ENCODE measurements at places on chromosomes 2 and 18. TPM values are rescaled to one million over a fixed set of nuclear protein-coding genes. Genes with fewer than 3 reads are reported as not detected.
A peak's percentile ranks its signal among the peaks of the same experiment; 100 is the strongest.

DNA sequence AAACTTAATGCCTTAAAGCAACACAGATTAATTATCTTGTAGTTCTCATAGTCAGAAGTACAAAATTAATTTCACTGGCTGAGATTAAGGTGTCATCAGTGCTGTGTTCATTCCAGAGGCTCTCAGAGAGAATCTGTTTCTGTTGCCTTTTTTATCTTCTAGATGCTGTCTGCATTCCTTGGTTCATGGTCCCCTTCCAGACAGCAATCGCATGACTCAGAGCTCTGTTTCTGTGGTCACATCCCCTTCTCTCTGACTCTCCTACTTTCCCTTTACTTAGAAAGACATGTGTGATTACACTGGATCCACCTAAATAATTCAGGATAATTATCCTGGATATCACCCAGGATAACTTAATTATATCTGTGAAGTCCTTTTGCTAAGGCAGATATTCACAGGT, 148.6 kb downstream of the MAIP1 start:
- no peak for DNase-seq

GRCh38 chr18:76370201-76370600, 124.8 kb downstream of the ZNF516 start:
- no peak for DNase-seq

DNA sequence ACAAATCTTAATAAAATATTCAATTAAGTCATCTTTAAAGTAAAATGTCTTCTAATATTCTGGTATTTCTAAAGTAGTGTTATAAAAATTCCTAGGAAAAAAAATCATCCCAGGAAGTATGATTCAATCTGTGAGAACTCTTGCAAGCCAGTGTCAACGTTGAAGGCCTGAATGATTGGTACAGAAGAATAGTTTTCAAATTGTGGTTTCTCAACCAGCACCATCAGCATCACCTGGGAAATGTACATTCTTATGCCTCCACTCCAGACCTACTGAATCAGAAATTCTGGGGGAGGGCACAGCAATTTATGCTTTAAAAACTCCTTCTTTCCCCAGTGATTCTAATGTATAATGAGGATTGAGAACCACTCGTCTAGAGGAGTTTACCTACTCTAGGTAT, 62.3 kb upstream of the C2orf15 start:
- DNase-seq, result no peak

DNA sequence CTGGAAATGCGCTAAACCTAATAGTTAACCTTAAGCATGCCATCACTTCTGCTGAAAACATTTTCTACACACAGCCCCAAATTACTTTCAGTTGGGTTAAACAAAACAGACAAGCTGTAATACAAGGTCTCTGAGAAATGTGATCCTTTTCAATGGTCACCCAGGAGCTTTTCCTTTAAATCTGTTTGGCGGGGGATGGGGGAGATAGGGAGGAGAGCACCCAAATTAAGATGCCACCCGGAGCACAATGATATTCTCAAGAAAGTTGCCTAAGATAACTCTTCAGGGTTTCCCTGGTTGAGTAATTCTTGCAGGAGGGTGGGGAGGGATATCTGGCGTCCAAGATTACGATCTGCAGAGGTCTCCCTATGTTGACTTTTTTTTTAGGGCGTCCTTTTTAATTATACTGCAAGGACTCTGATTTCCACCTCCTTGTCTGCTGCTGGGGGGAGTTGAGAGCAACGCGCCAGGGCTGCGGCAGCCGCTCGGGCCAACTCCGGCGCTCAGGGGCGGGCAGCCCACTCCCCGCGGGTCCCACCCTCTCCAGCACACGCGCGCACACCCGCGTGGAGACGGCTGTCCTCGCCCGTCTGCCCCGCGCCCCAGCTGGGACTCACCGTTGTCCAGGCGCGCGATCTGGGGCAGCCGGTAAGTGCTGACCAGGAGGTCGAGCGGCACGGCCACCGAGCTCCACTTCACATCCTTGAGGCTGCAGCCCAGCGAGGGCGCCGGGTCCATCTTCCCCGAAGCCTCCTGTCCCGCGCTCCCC, 807 bp downstream of the GAREM1 start:
- no peak for DNase-seq

- peak; percentile 71 for DNase-seq
Observed at GRCh38 chr2:88739985-88740600, 48.6 kb downstream of the RPIA start.

The IGFBP5 gene
- total RNA-seq, result 284 TPM

DNA sequence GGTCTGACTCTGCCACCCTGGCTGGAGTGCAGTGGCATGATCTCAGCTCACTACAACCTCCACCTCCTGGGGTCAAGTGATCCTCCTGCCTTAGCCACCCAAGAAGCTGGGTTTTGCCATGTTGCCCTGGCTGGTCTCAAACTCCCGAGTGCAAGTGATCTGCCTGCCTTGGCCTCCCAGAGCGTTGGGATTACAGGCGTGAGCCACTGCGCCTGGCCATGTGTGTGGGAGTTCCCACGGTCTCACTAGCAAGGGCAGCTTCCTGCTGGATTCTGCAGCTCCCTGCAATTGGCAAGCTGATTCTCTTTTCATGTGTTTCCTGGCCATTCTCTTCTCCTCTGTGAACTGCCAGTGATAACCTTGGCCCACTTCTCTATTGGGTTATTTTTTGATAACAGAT, 84.0 kb downstream of the USP40 start:
- no peak for DNase-seq

The LCT gene
- total RNA-seq, result not detected

- DNase-seq, result no peak
Observed at GRCh38 chr2:134407154-134407890, 153.4 kb downstream of the MGAT5 start.

DNA sequence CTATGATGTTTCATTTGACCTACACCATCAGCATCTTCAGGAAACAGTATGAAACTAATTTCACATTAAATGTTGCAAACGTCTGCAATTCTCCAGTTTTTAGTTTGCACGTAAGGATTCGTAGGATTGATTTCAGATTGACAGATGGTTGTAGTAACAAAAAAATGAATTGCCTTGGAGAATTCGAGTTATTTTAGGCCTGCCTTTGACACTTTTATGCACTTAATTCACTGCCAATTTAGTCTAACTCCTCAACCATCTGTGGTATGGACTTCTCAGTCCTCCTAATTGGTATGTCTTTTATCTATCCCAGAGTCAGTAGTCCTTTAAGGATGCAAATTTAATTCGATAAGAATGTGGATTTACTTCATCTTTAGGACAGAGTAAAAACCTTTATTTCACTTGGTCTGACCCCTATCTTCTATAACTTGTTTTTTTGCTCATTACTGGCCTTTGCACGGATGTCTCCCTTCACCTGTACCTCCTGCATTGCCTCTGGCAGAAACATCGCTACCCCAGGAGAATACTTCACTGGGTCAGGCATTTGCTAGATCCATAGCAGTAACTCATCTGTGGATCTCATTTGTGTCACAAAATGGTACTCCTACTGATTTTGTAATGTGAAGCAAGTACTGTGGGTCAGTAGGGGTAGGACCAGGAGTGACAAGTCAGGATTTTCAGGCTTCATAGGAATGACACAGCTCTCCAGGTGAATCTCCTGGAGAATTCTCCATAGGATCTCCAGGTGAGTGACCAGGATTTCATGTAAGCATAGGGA, 3.9 kb downstream of the RPL37A start:
- DNase-seq, result no peak

GRCh38 chr2:73983322-73984202, 1.1 kb upstream of the TET3 start:
- no peak for DNase-seq

The RAB10 gene
- total RNA-seq, result 78.3 TPM

DNA sequence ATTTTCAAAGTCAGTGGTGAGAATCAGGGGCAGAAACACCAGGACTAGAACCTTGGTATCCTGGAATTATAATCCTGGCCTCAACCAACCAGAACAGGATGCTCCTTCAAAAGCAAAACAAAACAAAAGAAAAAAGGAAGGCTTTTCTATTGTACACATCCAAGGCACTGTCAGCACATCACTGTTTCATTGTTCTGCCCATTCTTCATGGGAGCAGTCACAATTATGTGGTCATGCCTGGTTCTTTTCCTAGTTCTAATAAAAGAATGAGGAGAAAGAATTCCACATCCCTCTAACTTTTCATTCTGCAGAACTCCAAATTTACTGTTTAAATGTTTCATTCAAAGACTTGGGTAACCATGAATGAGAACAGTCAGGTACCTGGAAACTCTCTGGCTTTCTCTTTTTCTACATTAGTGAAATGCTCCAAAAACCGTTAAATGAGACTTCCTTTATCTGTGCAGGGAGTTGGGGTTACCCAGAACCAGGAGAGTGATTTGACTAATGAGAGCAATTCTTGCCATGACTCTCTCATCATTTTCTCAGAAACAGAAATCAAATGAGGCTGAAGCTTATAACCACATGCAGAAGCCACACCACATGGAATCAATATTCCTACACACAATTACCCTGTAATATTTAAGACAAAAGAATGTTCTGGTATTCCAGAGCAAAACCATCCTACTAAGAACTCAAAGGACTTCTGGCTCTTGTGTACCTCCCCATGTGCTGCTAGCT, 110.9 kb upstream of the CCDC150 start:
- DNase-seq, result no peak

The NDC80 gene
- total RNA-seq, result not detected

GRCh38 chr2:24337890-24338289, 22.4 kb downstream of the ITSN2 start:
- no peak for DNase-seq

GRCh38 chr2:207417301-207417718, 112.5 kb upstream of the CREB1 start:
- no peak for DNase-seq

GRCh38 chr18:76389716-76390115, 105.3 kb downstream of the ZNF516 start:
- no peak for DNase-seq

- DNase-seq, result no peak
Observed at GRCh38 chr2:241108271-241109209, 6.5 kb upstream of the MTERF4 start.

Data from omental fat pad (tissue), 4 donors.